ENCODE measurements at places on chromosomes 7 and 10.

- no peak for DNase-seq
These were observed 380.4 kb upstream of the SORCS1 start for GRCh38 chr10:107544706-107545520.

DNA sequence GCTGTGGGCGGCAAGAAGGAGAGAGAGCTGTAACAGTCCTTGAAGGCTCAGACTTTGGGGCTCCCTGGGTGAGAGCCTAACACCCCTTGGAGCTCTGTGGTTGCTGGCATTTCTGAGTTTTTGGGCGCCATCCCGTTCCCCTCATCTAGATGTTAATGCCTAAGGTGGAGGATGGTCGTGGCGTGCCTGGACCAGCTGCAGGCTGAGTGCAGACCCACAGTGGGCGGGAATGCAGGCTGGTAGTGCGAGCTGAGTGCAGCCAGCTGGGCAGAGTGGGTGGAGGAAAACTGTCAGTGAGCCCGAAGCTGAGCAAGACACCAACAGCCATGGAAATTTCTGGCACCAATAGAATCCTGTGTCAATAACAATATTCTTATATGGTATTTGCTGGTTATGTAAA, 403.0 kb downstream of the ANKRD7 start:
- no peak for DNase-seq

GRCh38 chr10:29535012-29535777, 99.6 kb downstream of the SVIL start:
- DNase-seq = no peak

DNA sequence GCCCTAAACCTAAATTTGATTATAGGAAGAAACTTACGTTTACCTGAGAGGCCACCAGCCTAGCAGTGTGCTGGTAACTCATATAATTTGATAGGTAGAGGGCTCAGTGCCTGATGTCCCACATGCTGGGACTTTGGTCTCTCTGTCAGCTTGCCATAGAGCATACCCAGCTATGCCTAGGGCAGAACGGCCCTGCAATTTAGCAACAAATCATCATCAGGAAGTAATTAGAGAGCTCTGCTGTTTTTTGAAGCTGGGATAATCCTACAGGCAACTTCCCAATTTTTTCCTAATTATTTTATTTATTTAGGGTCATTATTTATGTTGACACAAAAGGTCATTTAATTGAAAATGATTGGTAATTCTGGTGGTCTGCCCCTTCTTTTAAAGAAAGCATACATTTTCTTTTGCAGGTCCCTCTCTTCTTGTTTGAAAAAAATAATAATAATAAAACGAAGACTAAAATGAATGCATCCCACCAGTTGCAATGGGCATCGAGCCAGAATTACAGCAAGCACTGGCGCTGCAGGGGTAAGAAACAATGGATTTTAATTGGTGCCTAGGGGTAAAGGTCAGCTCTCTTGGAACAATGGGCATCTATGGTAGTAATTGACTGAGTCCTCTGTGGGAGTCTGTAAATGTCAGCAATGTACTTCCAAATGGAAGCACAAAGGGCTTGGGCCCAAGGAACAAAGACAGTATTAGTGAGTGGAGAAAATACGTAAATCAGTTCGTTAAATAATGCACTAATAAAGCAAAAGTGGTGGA, 348.0 kb downstream of the SORCS1 start:
- no peak for DNase-seq

DNA sequence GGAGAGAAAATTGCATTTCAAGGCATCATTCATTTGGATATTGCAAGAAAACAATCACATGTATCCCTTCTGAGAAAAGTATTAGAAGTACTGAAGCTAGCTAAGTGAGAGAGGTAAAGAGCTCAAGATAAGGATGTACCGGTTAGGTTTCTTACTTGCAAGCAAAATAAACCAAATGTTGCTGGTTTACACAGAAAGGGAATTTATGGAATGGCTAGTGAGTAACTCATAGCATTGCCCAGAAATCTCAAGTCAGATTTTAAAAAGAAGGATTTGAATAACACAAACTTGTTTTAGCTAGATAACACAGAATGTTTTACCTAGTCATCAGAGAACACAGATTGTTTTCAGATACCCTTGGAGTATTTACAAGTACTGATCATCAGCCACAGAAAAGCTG, 30.6 kb downstream of the KLHL7 start:
- no peak for DNase-seq

DNA sequence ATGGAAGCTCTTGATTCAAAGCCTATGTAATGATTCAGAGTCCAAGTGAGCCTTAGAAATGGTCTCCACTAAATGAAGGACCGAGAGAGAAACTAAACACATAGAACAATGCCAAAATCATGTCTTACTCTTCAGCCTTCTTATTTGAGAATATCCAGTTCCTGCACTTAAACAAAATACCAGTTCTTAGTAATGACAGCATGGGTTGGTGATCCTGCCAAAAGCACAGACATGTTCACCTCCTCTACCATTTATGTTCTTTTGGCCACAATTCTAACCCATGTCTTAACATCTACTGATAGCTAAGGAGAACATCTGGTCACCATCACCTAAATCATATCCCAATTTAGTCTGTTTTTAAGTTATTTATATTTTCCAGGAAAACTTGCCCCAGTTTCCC, 239.6 kb upstream of the PTN start:
- DNase-seq = no peak

- no peak for DNase-seq
These were observed 30.6 kb downstream of the FAM204A start for GRCh38 chr10:118311505-118311904.

DNA sequence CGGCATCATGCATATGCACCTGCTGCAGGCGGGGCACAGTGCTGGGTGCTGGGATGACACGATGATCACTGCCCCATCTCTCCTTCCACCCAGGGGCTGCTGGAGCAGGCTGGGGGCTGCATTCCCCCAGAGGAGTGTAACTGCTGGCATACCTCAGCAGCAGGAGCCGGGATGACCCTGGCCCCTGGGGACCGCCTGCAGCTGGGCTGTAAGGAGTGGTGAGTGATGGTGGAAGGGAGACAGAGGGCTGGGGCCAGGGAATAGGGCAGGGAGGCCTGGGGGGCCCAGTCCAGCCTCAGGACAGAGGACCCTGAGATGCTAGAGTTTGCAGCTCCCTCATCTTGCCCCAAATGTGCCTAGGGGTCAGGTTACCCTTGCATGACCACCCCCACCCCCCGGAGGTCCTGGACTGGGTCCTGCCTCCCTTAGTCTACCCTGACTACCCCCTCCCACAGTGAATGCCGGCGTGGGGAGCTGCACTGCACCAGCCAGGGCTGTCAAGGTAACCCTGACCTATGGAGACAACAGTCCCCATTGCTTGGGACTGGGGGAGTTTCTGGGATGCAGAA, 14.5 kb upstream of the ZNF862 start:
- DNase-seq = no peak

DNA sequence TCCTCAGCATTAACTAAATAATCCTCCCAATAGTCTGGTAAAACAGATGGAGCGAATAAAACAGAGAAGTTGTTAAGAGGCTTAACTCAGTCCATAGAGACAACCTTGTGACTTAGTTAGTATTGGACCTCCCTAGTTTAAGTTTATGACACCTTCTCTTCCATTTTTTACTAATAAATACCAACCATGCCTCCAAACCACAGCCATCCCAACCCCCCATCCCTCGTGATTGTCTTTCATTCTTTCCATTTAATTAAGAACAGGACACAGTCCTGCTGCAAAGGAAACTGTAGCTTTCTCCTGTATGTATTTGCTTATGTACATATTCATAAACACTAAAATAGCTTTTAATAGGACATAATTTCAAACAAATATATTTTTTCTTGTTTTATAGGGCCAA, 238.2 kb downstream of the SEMA3D start:
- no peak for DNase-seq

- DNase-seq = no peak
These were observed 72.4 kb upstream of the CXCL12 start for GRCh38 chr10:44457259-44457658.

DNA sequence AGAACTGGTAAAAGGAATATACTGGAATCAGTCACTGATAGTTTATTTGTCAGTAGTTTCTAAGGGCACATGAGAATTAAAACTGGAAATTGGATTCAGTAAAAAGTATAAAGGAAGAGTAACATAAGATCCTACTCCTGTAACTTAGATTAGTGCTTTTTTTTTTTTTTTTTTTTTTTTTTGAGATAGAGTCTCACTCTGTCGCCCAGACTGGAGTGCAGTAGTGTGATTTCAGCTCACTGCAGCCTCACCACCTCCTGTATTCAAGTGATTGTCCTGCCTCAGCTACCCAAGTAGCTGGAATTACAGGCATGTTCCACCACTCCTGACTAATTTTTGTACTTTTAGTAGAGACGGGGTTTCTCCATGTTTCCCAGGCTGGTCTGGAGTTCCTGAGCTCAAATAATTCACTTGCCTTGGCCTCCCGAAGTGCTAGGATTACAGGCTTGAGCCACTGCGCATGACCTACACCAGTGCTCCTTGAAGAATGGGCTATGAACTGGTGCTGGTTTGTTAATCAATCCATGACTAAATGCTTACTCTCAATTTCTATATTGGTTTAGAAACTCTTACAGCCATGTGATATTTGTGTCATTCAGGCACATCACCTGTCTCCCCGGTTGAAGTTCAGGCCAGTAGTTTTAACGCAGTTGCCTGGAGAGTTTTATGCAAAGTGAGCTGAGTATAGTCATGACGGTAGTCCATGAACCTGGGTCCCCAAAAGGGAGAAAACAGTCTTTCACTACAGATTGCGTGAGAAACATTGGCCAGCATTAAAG, 65.0 kb downstream of the ZEB1 start:
- no peak for DNase-seq

GRCh38 chr7:101814081-101814990, 3.1 kb upstream of the CUX1 start:
- no peak for DNase-seq
